Activated T-helper 1 cell treated with Interleukin-2 at 50 U/mL for 16 hours (primary cell): ENCODE measurements at places on chromosomes 2 and 18.

- DNase-seq: no peak
Observed at GRCh38 chr18:48790869-48791635, 159.7 kb downstream of the SMAD7 start.

DNA sequence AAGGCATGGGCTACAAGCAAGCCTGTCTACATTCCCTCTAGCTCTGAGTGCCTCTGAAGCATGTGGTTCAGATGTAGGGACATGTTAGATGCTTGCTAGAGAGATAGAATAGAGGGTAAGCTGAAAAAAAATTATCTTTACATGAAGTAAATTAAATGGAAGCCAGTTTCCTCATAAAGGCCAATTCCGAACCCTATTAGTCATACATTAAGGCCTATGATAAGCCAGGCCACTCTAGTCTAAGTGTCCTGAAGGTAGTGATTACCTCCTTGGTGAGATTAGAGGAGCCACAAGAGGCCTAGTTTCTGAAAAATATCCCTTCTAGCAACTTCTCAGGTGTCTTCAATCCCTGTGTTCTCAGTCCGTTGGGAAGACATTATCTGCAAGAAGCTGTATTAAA is 72.4 kb upstream of the NPAS2 start:
- DNase-seq: no peak

GRCh38 chr2:115596659-115597375 is 1154.4 kb downstream of the DPP10 start:
- DNase-seq: no peak

GRCh38 chr2:7060631-7061449 is 143.6 kb downstream of the RNF144A start:
- no peak for DNase-seq

- DNase-seq: no peak
Observed at GRCh38 chr2:127683757-127684156, 8.4 kb upstream of the LIMS2 start.

GRCh38 chr2:159798376-159798725 is 343 bp upstream of the CD302 start:
- DNase-seq: no peak

GRCh38 chr2:202122163-202122540 is 49.1 kb downstream of the KIAA2012 start:
- no peak for DNase-seq

- DNase-seq: no peak
Observed at GRCh38 chr2:180720829-180721228, 259.6 kb upstream of the UBE2E3 start.

GRCh38 chr18:10239103-10239502 is 215.3 kb upstream of the APCDD1 start:
- no peak for DNase-seq

DNA sequence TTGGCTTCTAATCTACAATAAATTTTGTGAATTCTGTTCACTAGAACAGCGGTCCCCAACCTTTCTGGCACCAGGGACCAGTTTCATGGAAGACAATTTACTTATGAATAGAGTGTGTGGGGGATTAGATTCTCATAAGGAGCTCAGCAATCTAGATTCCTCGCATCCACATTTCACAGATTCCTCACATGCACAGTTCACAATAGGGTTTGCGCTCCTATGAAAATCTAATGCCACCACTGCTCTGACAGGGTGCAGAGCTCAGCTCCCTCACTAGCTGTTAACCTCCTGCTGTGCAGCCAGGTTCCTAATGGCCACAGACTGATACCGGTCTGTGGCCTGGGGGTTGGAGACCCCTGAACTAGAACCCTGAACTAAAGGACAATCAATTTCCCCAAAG is 1568.6 kb upstream of the NXPH2 start:
- no peak for DNase-seq

DNA sequence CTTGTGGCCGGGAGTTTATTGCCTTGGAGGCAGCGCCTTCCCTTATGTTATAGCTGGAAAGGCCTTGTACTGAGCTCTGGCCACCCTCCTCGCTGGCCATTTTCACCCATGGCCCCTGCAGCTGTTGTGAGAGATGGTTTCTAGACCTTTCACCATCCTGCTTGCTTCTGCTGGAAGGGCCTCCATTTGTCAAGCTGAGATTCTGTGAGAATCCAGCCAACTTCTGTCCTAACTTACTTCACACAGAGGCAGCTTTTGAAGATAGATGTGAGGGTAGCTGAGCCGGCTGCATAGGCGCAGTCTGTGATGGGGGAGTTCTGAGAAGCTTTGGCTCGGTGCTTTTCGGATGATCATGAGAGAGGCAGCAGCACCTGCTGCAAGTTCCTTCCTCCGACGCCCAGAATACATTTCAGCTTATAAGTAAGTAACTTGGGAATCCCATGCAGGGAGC is 8.7 kb downstream of the CTIF start:
- DNase-seq: no peak

DNA sequence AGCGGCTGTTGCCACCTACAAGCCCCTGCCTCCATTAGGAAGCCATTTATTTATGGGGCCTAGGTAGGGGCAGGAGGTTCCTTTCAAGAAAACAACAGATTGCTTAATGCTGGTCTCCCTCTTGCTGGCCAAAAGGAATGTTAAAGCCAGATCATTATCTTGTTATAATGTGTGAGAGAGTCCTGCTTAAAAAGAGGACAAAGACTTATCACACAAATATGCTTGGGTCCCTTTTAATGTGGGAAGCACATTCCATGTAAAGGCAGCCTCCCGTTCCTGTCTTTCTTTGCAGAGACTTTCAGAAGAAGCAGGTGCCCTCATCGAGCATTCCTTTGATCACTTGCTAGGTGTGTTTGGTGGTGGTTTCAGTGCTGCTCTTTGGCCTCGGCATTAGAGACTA is 76.4 kb downstream of the AGAP1 start:
- no peak for DNase-seq

GRCh38 chr2:121258051-121258450 is 27.0 kb downstream of the TFCP2L1 start:
- DNase-seq: no peak

- no peak for DNase-seq
Observed at GRCh38 chr2:26235089-26235488, 9.3 kb downstream of the HADHA start.

DNA sequence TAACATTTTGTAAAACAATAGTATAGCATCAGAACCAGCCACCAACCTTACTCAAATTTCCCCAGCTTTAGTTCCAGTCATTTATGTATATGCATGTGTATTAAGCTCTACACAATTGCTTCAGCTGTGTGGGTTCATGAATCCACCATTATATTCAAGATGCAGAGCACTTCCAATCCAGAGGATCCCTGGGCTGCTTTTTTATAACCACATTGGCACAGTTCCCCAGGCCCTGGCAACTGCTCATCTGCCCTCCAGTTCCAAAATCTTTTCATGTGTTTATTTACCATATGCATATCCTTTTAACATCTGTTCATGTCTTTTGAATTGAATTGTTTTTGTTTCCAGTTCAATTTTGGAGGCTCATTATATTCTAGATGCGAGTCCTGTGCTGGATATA is 482.9 kb upstream of the HS6ST1 start:
- DNase-seq: no peak

DNA sequence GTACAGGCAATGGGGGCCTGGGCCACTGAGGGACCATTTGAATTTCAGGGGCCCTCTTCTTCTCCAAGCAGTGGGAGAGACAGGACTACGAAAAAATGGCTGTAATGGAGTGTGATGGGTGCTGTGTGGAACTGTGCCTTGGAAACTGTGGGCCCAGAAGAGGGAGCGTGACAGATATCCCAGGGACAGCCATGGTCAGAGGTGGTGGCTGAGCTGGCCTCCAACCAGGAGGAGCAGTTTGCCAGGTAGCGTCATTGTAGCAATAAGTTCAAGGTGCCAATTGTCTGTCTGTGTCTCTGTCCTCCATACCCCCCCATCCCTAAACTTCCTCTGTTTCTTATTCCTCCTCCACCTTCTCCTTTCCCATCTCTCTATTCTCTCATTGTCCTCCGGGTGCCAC is 15.3 kb downstream of the THNSL2 start:
- no peak for DNase-seq

DNA sequence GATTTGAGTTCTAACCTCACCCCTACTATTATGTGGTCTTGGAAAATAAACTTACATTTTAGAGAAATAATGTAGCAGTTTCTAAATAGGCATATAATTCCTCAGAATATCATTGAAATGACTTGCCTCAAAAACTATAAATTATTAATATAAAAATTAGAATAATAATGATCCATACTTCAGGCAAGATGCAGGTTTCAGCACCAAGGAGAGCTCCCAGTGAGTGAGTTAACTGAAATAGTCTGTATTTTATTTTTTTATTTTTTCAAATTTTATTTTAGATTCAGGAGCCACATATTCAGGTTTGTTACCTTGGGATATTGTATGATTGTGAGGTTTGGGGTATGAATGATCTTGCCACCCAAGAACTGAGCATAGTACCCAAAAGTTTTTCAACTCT is 472.2 kb upstream of the DCC start:
- DNase-seq: no peak

GRCh38 chr2:150595803-150596470 is 108.5 kb upstream of the RND3 start:
- DNase-seq: no peak

GRCh38 chr2:65452150-65452895 is 19.9 kb upstream of the SPRED2 start:
- DNase-seq: no peak

GRCh38 chr2:215751200-215751910 is 262.0 kb downstream of the MREG start:
- no peak for DNase-seq

DNA sequence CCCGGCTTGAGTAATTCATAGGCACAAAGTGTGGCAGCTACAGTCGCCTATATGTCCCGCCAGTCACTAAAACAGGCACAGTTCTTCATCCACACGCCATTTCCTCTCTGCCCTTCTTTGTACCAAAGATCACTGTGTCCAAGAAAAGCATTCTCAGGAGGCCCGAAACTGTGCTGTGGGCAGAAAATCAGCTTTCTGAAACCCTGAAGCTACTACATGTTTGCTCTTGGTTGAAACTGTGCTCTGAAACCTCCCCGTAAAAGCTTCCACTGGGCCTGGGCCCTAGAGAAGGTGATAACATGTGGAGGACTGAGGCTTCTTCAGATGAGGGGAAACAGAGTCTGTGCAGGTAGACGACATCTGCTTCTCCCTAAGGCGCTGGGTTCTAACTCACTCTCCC is 75.6 kb upstream of the ID2 start:
- no peak for DNase-seq

- no peak for DNase-seq
Observed at GRCh38 chr18:64288432-64288831, 139.5 kb upstream of the LINC00305 start.

DNA sequence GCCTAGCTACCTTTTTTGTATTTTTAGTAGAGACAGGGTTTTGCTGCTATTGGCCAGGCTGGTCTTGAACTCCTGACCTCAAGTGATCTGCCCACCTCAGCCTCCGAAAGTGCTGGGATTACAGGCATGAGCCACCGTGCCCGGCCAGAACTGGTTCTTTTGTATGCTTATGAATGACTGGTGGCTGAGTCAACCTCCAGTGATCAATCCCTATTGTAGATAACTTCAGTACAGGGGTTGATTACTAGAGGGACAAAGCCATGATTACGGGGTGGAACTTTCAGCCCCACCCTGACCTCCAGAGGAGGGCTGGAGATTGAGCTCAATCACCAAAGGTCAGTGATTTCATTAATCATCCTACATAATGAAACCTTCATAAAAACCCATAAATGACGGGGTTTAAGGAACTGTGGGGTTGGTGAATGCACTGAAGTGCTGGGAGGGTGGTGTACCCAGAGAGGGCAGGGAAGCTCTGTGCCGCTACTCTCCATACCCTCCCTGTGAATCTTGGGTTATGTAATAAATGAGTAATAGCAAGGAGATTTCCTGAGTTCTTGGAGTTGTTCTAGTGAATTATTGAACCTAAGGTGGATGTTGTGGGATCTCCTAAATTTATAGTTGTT is 281.8 kb upstream of the CXCR4 start:
- no peak for DNase-seq

DNA sequence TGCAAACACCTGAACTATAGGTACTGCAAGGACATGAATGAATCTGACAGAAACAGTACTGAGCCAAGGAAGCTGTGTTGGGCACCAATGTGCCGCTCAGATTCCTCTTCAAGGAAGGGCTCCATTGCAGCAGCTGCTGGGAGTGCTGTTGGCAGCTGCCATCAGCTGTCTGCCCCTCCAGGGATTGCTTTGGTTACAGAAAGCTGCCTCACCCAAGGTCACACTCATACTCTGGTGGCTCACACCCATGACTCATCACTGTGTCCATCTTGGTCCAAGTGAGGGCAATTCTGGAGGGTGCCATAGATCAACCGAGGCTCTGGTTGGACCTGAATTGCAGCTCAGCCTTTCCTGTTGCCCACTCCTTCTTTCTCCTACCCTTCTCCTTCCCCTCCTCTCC is 24.4 kb upstream of the TRPM8 start:
- DNase-seq: no peak

GRCh38 chr2:207408086-207408794 is 121.5 kb upstream of the CREB1 start:
- no peak for DNase-seq

DNA sequence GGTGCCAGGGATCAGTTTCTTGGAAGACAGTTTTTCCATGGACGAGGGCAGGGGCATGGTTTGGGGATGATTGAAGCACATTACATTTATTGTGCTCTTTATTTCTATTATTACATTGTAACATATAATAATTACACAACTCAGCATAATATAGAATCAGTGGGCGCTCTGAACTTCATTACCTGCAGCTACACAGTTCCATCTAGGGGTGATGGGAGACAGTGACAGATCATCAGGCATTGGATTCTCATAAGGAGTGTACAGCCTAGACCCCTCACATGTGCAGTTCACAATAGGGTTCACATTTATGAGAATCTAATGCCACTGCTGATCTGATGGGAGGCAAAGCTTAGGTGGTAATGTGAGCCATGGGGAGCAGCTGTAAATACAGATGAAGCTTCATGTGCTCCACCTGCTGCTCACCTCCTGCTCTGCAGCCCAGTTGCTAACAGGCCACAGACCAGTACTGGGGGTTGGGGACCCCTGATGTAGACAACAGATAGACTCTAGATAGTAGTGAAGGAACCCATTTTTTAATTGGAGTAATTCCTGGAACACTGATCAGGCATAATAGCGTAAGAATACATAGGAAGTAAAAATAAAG is 41.5 kb upstream of the MC4R start:
- DNase-seq: no peak

- no peak for DNase-seq
Observed at GRCh38 chr2:49298230-49298629, 143.9 kb upstream of the FSHR start.

GRCh38 chr2:147711031-147711430 is 133.8 kb upstream of the ACVR2A start:
- DNase-seq: no peak

DNA sequence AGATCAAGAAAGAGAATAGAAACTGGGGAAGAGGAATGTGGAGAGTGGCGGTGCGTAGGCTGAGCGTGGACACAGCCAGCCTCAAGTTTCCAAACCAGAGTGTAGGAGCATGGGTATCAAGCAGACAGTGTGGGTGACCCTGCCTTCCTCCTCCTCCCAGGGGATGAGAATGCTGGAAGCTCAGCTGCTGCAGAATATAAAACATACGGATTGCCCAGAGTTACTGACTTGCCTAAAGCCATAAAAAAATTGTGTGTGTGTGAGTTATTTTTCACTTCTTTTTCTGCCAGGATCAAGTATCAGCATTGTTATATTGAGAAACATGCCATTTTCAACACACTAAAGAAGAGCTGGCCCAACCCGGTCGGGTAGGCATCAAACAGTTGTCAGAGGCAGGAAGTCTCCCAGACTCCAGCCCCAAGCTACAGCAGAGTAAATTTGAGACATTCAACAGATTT is 333.3 kb upstream of the ACVR2A start:
- DNase-seq: peak; percentile 3

- DNase-seq: no peak
Observed at GRCh38 chr2:215737477-215737876, 275.9 kb downstream of the MREG start.
